ENCODE measurements at places on chromosomes 3 and 15.

DNA sequence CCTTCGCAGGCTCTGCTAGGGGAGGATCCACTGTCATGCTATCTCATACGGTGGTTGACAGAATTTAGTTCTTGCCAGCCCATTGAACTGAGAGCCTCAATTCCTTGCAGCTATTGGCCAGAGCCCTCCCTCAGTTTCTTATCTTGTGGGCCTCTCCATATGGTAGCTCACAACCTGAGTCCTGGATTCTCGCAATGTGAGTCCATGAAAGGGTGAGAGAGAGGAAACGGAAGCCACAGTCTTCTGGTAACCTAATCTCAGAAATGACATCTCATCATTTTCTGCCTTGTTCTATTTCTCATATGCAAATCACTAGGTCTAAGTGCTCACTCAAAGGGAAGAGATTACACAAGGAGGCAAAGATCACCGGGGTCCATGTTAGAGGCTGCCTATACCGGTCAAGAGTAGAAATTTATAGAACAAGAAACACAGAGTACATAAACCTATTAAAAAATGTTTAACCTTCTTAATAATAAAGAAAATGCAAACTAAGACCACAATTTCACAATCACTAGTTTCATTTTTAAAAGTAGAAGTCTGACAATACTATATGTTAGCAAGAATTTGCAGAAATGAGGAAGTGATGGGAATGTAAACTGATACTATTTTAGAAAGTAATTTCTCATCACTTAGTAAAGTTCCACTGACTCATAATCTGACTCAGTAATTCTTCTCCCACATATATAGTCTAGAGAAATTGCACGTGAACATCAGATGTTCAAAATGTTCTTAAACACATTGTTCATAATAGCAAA is 378.4 kb upstream of the AGTR1 start:
- peak; percentile 54 for DNase-seq

DNA sequence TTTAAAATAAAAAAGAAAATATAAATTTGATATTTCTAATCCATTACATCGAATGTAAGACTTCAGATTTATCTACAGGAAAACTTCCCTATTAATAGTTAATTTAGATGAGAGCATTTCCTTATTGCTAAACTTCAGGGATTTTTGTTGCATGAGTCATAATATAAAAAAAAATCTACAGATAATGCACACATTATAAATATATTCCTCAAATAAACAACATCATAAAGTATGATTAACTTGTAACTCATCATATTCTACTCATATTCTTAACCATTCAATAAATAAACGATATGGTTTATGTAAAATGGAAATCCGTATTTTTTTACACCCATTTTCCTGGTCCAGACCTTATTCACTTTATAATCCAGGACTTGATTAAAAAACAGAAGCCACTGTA is 477.0 kb downstream of the EPHA3 start:
- DNase-seq = no peak

DNA sequence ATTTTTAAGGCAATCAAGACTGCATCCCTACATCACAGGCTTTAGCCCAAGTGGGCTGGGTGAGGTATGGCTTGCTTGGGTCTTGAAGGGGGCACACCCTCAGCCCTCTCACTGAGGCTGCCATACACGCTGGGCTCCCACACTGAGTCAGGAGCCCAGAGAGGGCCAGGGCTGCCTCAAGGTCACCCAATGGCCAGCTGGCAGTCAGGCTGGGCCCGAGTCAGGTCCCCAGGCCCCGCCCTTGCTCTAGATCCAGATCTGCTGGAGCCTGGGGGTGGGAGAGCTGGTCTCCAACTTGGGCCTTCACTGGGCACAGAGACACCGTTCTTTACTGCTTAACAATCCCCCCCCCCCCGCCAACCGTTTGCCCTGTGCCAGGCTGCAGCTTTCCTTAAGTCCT is 88.1 kb downstream of the IQSEC1 start:
- DNase-seq = no peak

- no peak for DNase-seq
Measured at GRCh38 chr3:149895339-149895738, 75.4 kb downstream of the PFN2 start.

DNA sequence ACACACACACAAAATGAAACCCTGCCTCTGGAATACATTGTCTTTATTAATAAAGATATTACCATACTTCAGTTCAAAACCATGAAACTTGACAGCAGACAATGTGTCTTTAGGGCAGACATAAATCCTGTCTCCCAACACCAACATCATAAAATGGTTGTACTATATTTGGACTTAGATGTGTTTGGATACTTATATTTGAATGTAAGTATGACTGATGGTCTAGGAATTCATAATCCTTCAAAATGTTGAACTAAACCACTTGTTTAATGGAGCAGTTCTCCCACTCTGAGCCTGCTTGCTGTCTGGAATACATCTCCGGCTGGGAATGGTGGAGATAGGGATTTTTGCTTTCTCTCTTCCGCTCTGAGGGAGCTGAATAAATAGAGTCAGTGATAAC is 10.6 kb downstream of the FBN1 start:
- peak; percentile 26 for DNase-seq

All from GM03348 (cell line).